Fibroblast of skin of abdomen (primary cell): ENCODE measurements at places on chromosomes 12 and 14.
A peak's percentile ranks its signal among the peaks of the same experiment; 100 is the strongest.

DNA sequence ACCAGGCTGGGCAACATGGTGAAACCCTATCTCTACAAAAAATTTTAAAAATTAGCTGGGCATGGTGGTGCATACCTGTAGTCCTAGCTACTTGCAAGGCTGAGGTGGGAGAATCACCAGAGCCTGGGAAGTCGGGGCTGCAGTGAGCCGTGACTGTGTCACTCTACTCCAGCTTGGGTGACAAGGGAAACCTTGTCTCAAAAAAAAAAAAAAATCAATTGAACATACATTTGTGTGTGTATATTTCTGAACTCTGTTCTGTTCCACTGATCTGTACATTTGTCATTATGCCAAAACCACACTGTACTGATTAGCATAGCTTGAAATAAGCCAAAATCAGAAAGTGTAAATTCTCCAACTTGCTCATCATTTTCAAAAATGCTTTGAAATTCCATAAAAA lies 254.6 kb downstream of the SOX5 start:
- no peak for DNase-seq

- no peak for DNase-seq
Observed at GRCh38 chr12:94500831-94501567, 41.3 kb upstream of the CEP83 start.

DNA sequence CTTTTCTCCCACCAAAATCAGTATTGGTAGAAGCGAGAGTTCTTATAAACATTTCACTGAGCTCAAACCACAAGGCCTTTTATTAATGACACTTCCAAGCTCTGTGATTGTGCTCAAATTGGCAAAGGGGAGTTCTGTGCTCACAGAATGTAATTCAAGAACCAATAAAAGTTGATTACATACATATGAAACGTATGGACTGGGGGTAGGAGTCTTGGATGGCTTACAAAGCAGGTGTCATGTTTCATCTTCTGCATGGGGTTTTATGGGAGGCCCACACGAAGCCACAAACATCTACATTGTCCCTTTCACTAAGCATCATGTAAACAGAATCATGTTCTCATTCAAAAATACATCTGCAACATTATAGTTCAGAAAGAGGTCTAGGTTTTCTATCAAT lies 828.3 kb downstream of the VRK1 start:
- peak; percentile 9 for DNase-seq

DNA sequence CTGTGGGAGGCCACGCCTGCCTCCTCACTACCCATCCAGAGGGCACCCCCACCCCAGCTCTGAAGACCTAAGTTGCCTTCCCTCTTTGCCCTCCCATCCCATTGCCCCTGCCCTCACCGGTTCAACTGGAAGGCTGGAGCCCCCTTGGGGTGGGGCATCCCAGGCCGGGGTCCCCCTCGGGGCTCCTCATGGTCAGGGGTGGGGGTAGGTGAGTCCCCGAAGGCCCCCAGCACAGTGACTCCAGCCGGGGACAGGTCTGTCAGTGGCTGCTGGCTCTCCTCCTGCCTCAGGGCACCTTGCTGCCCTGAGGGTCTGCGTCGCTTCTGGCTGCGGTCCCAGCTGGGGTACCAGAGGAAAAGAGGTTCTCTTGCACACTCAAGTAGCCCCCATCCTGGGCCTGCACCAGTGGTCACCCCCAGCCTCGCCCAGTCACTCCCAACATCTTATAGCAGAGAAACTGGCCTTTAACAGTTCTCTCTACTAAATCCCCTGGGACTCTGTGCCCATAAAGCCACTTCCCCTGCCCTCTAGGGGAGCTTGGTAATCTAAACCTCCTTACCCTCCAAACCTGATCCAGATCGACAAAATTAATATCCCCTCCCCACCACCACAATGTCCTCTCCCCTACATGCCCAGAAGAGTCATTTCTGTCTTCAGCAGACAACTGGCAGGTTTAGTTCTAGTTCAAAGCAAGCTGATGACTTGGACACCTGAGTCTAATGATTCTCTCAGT lies 5.1 kb downstream of the PIANP start:
- no peak for DNase-seq

DNA sequence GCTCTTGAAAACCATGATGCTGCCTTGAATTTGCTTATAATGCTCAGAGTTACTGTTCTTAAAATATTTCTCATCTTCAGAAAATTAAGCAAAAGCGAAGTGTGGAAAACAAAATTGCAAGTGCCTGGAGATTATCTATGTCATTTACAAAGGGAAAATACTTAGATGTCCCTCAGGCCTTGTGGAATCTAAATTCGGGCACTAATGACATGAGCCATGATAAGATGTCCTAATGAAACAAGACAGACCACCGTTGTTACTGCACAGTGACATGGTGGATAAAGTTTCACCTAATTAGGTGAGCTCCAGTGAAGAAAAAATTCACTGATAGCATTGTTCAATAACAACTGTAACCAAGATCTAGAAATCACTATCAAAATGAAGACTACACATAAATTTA lies 30.4 kb downstream of the PPP1R13B start:
- DNase-seq = no peak

GRCh38 chr12:102691773-102692555 lies 211.6 kb upstream of the IGF1 start:
- no peak for DNase-seq

DNA sequence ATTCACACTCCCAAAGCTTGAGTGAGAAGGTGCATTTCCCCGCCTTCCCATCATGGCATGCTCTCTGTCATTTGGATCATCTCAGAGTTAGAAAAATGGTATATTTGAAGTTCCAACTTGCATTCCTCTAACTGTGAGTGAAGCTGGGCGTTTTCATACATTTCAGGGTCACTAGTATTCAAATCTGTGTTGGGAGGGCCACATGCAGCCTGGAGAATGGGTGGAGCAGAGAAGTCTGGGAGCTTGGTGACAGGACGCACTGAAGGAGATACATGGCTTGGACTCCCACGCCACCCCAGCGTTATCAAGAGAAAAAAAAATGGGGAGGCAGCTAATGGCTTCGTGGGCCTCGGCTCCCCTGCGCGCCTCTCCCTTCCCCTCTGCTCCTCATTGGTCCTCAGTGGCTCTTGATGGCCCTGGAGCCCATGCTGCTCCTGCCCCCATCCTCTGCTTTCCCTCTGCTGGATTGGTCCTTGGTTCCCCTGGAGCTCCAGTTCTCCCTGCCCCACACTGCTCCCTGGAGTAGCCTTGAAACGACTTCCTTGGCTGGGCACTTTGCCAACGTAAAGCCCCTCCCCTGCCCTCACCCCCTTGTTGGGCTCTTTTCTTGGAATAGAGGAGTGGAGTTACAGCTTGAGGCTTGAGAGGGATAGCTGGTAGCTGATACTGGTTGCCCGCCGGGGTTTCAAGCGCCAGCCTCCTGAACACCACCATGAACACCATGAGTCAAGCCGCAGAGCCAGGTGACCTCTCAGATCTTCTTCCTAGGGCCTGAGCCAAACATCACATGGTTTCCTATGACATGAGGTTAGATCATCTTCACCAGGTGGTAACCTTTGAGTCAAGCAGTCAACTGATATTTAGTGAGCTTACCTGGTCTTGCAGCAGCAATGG lies 139.6 kb downstream of the PRKCH start:
- DNase-seq = no peak

GRCh38 chr12:78118036-78118435 lies 287.3 kb downstream of the NAV3 start:
- DNase-seq = no peak

GRCh38 chr12:18864900-18865561 lies 127.1 kb downstream of the CAPZA3 start:
- DNase-seq = peak; percentile 77

GRCh38 chr12:68915055-68915454 lies 17.9 kb downstream of the CPM start:
- peak; percentile 92 for DNase-seq

GRCh38 chr12:2064071-2064507 lies 11.3 kb downstream of the CACNA1C start:
- DNase-seq = peak; percentile 40

- DNase-seq = peak; percentile 37
Observed at GRCh38 chr12:2783936-2784600, 10.7 kb upstream of the FKBP4 start.
